ENCODE measurements at places on chromosomes 7 and 10. TPM values are rescaled to one million over a fixed set of nuclear protein-coding genes. Genes with fewer than 3 reads are reported as not detected.

The CCDC3 gene
- not detected for total RNA-seq

The PRTFDC1 gene
- total RNA-seq, result 10.2 TPM

The MYL10 gene
- total RNA-seq, result 0.69 TPM

The TYW1B gene
- total RNA-seq, result 3.7 TPM

The ZPBP gene
- total RNA-seq, result not detected

The FGFR2 gene
- total RNA-seq, result 0.17 TPM

The SFXN2 gene
- total RNA-seq, result 10.3 TPM

The PHKG1 gene
- 0.75 TPM for total RNA-seq

The MDH2 gene
- 163 TPM for total RNA-seq

The PTF1A gene
- total RNA-seq, result not detected

The FAM200A gene
- total RNA-seq, result 2.2 TPM

DNA sequence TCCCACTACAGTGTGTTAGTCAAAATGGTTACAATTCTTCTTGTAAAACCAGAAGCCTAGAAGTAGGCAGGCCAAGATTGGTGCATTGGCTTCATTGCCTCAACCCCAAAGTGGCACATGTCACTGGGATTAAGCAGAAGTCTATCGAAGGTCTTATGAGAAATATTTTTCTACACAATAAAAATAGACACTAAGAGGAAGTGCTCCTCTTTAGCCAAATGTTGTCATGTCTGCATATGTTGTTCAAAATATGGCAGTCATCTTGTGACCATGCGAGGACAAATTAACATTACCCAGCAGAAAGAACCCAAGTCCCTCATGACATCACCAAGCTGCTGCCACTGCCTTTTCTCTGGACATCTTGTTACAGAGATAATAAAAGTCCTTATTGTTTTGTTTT is 6.3 kb upstream of the NSMCE4A start:
- no peaks in the 10 kb centered on the region for H3K27me3 ChIP-seq
- H3K36me3 ChIP-seq, result no peaks in the 10 kb centered on the region
- no peak for DNase-seq
- H3K4me1 ChIP-seq, result no peaks in the 10 kb centered on the region

GRCh38 chr10:11794566-11794965 is 28.6 kb upstream of the PROSER2 start:
- H3K36me3 ChIP-seq, result no peaks in the 10 kb centered on the region
- no peaks in the 10 kb centered on the region for H3K27me3 ChIP-seq
- peak overlapping the region; percentile 89 for H3K27ac ChIP-seq

DNA sequence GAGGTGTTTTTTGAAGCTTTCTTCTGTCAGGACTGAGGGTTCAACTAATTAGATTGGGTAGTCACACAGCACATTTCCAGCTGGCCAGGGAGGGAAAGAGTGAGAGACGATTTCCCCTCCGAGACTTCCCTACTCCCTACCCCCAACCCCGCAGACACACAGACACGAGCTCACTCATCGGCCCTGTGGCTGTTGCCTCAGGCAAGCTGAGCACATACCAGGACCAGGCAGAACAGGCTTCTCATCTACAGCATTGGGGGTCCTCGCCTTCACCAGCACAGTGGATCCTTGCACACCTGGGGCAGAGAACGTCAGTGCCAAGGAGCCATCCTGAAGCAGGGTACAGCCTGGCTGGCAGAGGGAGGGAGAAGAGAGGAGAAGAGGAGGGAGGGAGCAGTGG is 144.1 kb downstream of the TMEM178B start:
- no peaks in the 10 kb centered on the region for H3K4me1 ChIP-seq
- no peak for DNase-seq
- H3K27me3 ChIP-seq, result 0 out of 2 replicates have a peak, but pooled peaks cover 8% of the 10 kb centered on the region
- H3K36me3 ChIP-seq, result no peaks in the 10 kb centered on the region

DNA sequence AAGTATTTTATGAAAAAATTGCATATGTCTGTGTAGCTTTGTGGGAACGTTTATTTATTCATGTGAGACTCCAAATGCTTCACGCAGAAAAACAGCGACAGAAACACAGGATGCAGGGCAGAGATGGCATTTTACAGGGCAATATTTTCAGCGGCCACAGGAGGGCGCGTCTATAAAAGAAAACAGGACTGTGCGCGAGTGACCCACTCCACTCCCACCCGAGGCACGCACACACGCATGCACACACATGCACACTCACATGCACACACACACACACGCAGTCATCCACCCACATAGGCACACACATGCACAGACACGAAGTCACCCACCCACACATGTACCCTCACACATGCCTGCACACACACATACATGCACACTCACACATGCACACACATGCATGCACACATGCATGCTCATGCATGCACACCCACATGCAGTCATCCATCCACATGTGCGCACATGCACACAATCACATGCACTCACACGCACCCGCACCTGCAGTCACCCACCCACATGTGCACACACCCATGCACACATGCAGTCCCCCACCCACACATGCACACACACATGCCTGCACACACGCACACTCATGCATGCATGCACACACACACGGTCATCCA is 96.3 kb downstream of the DNAJB6 start:
- H3K27ac ChIP-seq, result peak overlapping the region; percentile 62
- no peaks in the 10 kb centered on the region for H3K36me3 ChIP-seq
- H3K27me3 ChIP-seq, result no peaks in the 10 kb centered on the region
- peak overlapping the region; percentile 47 for H3K4me3 ChIP-seq

DNA sequence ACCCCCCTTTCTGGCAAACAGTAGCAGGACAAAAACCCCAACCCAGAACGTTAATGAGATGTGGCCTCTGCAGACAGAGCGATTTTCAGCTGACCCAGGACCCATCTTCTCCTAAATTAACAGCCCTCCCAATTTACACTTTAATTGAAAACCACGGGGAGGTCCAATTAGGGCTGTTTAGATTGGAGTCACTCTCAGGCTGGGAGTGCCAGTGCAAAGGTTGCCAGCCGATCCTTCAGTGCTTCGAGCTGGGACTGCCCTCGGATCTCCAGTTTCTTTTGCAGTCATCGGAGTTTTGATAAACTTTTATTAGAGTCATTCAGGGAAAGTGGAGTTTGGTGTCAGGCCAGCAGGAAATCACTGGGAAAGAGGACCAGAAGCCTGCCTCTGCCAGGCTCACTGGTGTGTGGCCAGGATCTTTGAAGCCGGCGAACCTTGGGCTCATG is 108.0 kb downstream of the DOCK1 start:
- H3K36me3 ChIP-seq, result no peaks in the 10 kb centered on the region
- no peak overlapping the region for H3K4me3 ChIP-seq
- peak overlapping the region; percentile 60 for H3K27ac ChIP-seq
- H3K27me3 ChIP-seq, result no peaks in the 10 kb centered on the region
- H3K4me1 ChIP-seq, result peaks cover 26% of the 10 kb centered on the region

DNA sequence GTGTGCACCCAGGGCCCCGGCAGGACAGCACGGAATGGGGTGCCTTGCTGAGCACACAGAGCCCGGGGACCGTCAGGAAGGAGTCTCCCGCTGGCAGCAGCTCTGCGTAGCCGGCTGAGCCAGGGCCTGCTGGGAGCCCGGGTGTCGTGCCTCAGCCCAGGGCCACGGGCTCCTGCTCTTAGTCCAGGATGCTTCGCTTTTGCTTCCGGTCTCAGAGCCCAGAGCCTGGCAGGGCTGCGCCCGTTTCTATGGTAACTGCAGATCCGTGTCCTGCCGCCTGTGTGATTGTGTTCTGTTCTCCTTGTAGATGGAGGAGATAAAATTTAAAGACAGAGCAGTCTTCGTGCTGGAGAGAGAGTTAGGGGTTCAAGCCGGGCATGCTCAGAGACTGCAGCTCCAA is 53.7 kb upstream of the DPYSL4 start:
- no peak overlapping the region for H3K4me3 ChIP-seq
- H3K36me3 ChIP-seq, result no peaks in the 10 kb centered on the region
- no peaks in the 10 kb centered on the region for H3K27me3 ChIP-seq
- DNase-seq, result no peak

- no peaks in the 10 kb centered on the region for H3K36me3 ChIP-seq
- no peak for DNase-seq
- H3K4me1 ChIP-seq, result peaks cover 9% of the 10 kb centered on the region
- H3K27ac ChIP-seq, result no peak overlapping the region
Observed at GRCh38 chr7:100173806-100174495, 3.2 kb downstream of the GPC2 start.

DNA sequence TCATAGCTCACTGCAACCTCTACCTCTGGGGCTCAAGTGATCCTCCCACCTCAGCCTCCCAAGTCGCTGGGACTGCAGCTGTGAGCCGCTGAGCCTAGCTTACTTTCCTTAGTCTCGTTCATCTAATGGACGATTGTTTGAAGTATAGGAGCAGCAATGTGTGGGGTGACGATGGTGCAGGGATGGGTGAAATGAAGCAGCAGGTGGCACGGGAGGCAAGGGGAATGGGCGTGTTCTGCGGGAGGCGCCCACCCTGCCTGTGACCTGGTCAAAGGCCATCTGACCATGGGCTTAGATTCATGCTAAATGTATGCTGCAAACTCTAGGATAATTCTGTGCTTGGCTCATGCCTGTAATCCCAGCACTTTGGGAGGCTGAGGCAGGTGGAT is 210.7 kb downstream of the MAD1L1 start:
- H3K27me3 ChIP-seq, result no peaks in the 10 kb centered on the region
- peaks cover 7% of the 10 kb centered on the region for H3K36me3 ChIP-seq
- DNase-seq, result no peak
- 0 out of 2 replicates have a peak, but pooled peaks cover 4% of the 10 kb centered on the region for H3K4me1 ChIP-seq
- no peak overlapping the region for H3K4me3 ChIP-seq

GRCh38 chr7:87328281-87328680 is 17.2 kb upstream of the CROT start:
- no peaks in the 10 kb centered on the region for H3K4me1 ChIP-seq
- no peaks in the 10 kb centered on the region for H3K27me3 ChIP-seq
- no peaks in the 10 kb centered on the region for H3K36me3 ChIP-seq
- no peak overlapping the region for H3K27ac ChIP-seq
- DNase-seq, result no peak
- no peak overlapping the region for H3K4me3 ChIP-seq

- DNase-seq, result peak; percentile 89
- no peaks in the 10 kb centered on the region for H3K27me3 ChIP-seq
- no peaks in the 10 kb centered on the region for H3K36me3 ChIP-seq
- no peak overlapping the region for H3K4me3 ChIP-seq
- H3K27ac ChIP-seq, result peak overlapping the region; percentile 89
- H3K4me1 ChIP-seq, result peaks cover 31% of the 10 kb centered on the region
Observed at GRCh38 chr10:47421057-47421952, 37.2 kb upstream of the ZNF488 start.

DNA sequence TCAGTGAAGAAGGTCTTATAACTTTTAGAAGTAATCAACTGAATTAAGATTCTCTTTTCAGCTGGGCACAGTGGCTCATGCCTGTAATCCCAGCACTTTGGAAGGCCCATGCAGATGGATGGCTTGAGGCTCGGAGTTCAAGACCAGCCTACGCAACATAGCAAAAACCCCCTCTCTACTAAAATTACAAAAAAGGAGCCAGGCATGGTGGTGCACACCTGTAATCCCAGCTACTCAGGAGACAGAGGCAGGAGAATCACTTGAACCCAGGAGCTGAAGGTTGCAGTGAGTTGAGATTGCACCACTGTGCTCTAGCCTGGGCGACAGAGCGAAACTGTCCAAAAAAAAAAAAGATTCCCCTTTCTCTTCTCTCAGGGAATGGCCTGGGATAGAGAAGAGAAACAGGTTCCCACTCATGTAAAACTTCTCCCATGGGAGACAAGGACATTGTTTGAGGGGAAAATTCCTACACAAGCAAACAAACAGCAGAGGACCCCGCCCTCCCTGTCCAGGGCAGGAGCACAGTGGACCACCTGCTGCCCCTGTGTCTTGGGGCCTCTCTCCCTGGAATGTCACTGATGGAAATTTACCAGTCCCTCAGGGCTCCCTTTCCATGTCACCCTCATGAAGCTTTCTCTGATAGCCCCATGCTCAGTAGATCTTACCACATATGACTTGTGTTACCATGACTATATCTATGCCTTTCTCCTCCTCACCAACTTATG is 5.6 kb downstream of the IL2RA start:
- H3K27ac ChIP-seq, result no peak overlapping the region
- no peaks in the 10 kb centered on the region for H3K27me3 ChIP-seq
- no peaks in the 10 kb centered on the region for H3K36me3 ChIP-seq
- DNase-seq, result no peak
- peaks cover 6% of the 10 kb centered on the region for H3K4me1 ChIP-seq

DNA sequence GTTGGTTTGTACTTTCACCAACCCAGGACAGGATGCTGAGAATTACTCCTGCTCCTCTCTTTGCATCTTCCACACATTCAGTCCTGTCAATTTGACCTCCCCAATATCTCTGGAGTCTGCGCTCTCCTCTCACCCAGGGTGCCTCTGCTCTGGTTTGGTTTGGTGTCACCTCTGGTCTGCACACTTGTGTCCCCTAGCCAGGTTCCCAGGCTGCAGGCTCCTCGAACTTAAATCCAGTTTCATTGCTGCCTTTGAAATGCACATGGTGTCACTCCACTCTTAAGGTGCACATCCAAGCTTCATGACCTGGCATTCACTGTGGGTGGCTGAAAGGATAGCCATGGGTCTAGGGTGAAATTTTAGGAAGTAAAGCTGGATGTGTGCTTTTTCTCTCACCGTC is 271.6 kb downstream of the RPS24 start:
- no peak overlapping the region for H3K27ac ChIP-seq
- DNase-seq, result no peak
- H3K27me3 ChIP-seq, result peaks cover 52% of the 10 kb centered on the region
- H3K36me3 ChIP-seq, result no peaks in the 10 kb centered on the region
